Activated CD4-positive, CD25-positive, alpha-beta regulatory T cell (primary cell): ENCODE measurements at places on chromosomes 5 and 9.

- DNase-seq = no peak
These were observed 3.6 kb upstream of the QSOX2 start for GRCh38 chr9:136248951-136249876.

GRCh38 chr5:143142596-143143435 is 260.7 kb downstream of the NR3C1 start:
- no peak for DNase-seq

DNA sequence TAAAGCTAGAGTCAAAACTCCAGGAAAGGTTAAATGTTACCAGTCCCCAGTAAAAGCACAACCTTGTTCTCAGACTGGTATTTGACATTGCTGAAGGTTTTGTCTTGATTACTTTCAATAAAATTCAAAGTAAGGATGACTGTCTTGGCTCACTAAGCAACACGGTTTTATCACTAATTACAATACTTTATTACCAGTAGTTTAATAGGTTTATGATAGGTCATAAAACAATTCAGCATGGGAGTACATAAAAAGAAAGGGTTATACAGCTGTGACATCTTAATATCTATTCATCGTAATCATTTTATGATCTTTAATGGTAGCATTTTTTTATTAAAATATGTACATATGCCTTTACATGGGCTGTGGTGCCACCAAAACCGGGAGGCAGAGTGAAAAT is 370.7 kb upstream of the IRX2 start:
- DNase-seq = no peak

DNA sequence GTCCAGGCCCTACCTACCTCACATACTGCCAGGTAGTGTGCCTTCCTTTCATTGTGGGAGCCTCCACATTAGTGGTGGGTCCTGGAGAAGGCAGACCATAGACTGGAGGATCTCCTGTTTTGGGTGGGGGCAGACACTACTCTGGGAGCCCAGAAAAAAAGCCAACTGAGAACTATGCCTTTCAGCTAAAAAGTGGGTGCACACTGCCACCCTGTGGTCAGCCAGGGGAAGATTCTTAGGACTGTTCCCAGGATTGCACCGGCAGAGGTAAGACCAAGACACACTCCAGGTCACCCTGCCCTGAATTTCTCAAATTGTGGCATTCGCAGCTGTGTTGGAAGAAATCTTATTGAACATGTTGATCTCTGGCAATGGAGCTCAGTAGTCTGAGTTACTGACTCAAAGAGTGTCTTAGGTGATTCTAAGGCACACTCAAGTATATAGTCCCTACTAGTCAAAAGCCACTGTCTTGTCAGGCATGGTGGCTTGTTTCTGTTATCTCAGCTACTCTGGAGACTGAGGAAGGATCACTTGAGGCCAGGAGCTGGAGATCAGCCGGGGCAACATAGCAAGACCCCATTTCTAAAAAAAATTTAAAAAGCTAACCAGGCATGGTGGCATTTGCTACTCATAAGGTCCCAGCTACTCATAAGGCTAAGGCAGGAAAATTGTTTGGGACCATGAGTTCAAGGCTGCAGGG is 3.6 kb downstream of the SIGMAR1 start:
- DNase-seq = peak; percentile 60

DNA sequence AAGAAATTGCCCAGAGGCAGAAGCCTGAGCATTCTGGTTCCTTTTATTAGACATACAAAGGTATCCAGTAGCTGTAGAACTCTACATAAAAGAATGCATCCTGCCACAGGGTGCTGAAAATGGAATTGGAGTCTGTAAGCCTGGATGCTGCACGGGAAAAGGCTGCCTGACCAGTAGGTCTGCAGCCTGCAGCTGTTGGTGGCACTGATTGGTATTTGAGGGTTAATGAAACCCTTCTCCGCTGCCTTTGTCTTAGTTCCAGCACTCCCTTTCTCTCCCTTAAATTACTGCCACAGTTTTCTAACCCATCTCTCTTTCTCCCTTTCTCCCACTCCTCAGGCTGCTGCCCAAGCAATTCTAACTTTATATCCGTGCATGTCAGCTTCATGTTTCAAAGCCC is 64.7 kb downstream of the BRINP1 start:
- DNase-seq = no peak
